ENCODE measurements at places on chromosomes 12 and 14. TPM values are rescaled to one million over a fixed set of nuclear protein-coding genes. Genes with fewer than 3 reads are reported as not detected.

PLEKHH1 gene
- total RNA-seq: 0.27 TPM

SLC2A14 gene
- 1.9 TPM for total RNA-seq

SIX1 gene
- not detected for total RNA-seq

KIF21A gene
- 1.3 TPM for total RNA-seq

ERP27 gene
- total RNA-seq: 1.3 TPM

LIN7A gene
- total RNA-seq: 0.81 TPM

RD3L gene
- not detected for total RNA-seq

TAS2R46 gene
- total RNA-seq: 4.8 TPM

GPR132 gene
- 13.5 TPM for total RNA-seq

DNAJC22 gene
- total RNA-seq: not detected

RAD9B gene
- total RNA-seq: 0.54 TPM

ERGIC2 gene
- total RNA-seq: 16.4 TPM

CLEC9A gene
- 8.3 TPM for total RNA-seq

TAS2R42 gene
- not detected for total RNA-seq

TEDC1 gene
- total RNA-seq: 29.1 TPM

ACSM4 gene
- total RNA-seq: not detected

RITA1 gene
- 28.3 TPM for total RNA-seq

DTX1 gene
- total RNA-seq: 1.1 TPM

CLEC1B gene
- 0.27 TPM for total RNA-seq

APOF gene
- total RNA-seq: not detected

GPR33 gene
- not detected for total RNA-seq

LIN52 gene
- total RNA-seq: 4.0 TPM

ITGA7 gene
- 1.1 TPM for total RNA-seq

MYF5 gene
- total RNA-seq: not detected

ZNF219 gene
- 31.2 TPM for total RNA-seq

PTCSC3 gene
- not detected for total RNA-seq

CMA1 gene
- total RNA-seq: not detected

TEX52 gene
- total RNA-seq: under 0.01 TPM

PPP2R3C gene
- total RNA-seq: 10.0 TPM

AMHR2 gene
- 4.6 TPM for total RNA-seq

SYCP3 gene
- 0.27 TPM for total RNA-seq

HSP90AA1 gene
- 179 TPM for total RNA-seq

BCL7A gene
- total RNA-seq: 38.8 TPM

SLC4A8 gene
- 5.1 TPM for total RNA-seq

MMP14 gene
- 1.6 TPM for total RNA-seq

OTX2 gene
- total RNA-seq: not detected

GOLGA3 gene
- total RNA-seq: 50.4 TPM

CCDC198 gene
- not detected for total RNA-seq

MYH6 gene
- total RNA-seq: under 0.01 TPM

TMEM121 gene
- 46.3 TPM for total RNA-seq

LRP1-AS gene
- total RNA-seq: not detected

IFNG-AS1 gene
- 0.27 TPM for total RNA-seq

ZDHHC22 gene
- total RNA-seq: not detected

FGD6 gene
- 0.27 TPM for total RNA-seq

LRRC74A gene
- not detected for total RNA-seq

GIT2 gene
- 88.3 TPM for total RNA-seq

RDH12 gene
- total RNA-seq: not detected

FOXN3 gene
- 84.0 TPM for total RNA-seq

IL31 gene
- total RNA-seq: not detected

BHLHE41 gene
- total RNA-seq: 0.81 TPM

MYF6 gene
- not detected for total RNA-seq

CISTR gene
- not detected for total RNA-seq

Measured in hematopoietic multipotent progenitor cell (in vitro differentiated cells).